CD4-positive, alpha-beta T cell treated with Interleukin-17A for 4 hours (primary cell): ENCODE measurements at places on chromosomes 1 and 21.

GRCh38 chr1:166988974-166989515 lies at the start of gene MAEL:
TSS of gene MAEL (plus strand) at chr1:166989280. CDS start at chr1:166989353, 73 bp downstream.
- DNase-seq = no peak

DNA sequence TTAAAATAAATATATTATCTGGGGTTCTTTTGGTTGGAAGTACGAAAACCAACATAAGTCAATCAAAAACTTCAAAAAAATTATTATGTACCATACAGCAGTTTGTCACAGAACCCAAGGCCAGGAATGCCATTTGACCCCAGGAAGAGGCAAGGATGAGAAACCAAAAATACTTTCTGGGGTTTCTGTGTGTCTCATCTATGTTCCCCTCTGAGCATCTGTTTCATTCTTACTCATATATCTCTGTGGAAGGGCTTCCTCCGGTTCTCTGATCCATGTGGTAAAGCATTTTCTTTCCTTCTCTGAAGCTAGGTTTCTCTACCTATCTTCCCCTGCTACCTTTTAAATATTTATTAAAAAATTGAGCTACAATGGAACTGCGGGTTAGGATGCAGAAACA lies 9.8 kb upstream of the FCRL1 start:
- DNase-seq = no peak

DNA sequence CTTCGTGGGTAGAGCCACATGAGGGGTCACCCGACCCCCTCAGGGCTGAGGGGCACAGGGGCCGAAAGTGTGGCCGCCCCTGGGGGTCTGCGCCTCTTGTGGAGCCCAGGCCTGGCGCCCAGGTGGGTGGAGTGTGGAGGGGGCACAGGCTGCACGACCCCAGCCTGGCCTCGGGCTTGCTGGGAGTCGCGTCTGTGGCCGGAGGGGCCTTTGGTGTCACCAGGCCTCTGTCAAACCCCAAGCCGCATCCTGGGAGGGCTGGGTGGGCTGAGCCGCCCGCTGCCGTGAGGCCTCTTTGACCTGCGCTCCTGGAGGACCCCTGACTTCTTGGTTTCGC lies 60.7 kb downstream of the FAAP20 start:
- DNase-seq = no peak

DNA sequence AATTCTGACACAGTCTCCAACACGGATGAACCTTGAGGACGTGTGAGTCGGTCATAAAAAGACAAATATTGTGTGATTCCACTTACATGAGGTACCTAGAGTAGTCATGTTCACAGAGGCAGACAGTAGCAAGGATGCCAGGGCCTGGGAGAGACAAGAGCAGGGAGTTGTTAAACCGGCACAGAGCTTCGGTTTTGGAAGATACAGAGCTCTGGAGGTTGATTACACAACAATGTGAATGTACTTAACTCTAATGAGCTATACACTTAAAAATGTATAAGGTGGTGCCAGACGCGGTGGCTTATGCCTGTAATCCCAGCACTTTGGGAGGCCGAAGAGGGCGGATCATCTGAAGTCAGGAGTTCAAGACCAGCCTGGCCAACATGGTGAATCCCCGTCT lies 37.8 kb upstream of the NEK2 start:
- no peak for DNase-seq

GRCh38 chr1:214427871-214428277 lies 123.5 kb downstream of the PTPN14 start:
- DNase-seq = peak; percentile 65

DNA sequence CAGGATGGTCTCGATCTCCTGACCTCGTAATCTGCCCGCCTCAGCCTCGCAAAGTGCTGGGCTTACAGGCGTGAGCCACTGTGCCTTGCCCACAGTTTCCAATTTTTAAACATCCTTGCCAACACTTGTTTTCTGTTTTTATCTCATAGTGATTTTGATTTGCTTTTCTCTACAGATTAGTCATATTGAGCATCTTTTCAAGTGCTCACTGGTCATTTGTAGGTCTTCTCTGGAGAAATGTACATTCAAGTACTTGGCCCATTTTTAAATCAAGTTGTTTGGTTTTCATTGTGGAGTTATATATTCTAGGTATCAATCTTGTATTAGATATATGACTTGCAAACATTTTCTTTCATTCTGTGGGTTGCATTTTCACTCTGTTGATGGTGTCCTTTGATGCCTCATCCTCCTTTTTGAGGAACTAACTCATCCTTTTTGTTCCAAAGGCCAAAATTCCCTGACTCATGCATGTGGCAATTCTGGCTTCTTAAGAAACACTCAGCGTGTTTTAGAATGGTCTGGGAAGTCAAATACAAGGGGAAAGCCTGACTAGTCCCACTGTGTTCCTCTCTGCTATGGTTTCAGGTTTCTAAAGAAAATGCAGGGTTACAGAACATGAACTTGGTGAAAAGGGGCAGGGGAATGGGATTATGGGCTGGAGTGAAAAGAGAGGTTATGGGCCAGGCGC lies 37.3 kb downstream of the PTAFR start:
- DNase-seq = no peak

GRCh38 chr1:29222686-29223085 lies 8.0 kb downstream of the MECR start:
- no peak for DNase-seq

- no peak for DNase-seq
These were observed 970.7 kb downstream of the KCNT2 start for GRCh38 chr1:195637539-195637938.

- no peak for DNase-seq
These were observed 43.0 kb downstream of the SNX7 start for GRCh38 chr1:98704474-98704873.

- DNase-seq = no peak
These were observed 6.5 kb downstream of the KANK4 start for GRCh38 chr1:62312698-62313097.

GRCh38 chr21:36528716-36529115 lies 48.8 kb upstream of the CLDN14 start:
- DNase-seq = no peak

- DNase-seq = no peak
These were observed 8.3 kb downstream of the DISP3 start for GRCh38 chr1:11487196-11487751.

GRCh38 chr1:225651376-225651871 lies 1.5 kb downstream of the ENAH start:
- DNase-seq = no peak

- no peak for DNase-seq
These were observed 138.2 kb upstream of the CACNA1E start for GRCh38 chr1:181345146-181345545.

GRCh38 chr1:209983953-209984352 lies 45.9 kb downstream of the SYT14 start:
- DNase-seq = no peak

DNA sequence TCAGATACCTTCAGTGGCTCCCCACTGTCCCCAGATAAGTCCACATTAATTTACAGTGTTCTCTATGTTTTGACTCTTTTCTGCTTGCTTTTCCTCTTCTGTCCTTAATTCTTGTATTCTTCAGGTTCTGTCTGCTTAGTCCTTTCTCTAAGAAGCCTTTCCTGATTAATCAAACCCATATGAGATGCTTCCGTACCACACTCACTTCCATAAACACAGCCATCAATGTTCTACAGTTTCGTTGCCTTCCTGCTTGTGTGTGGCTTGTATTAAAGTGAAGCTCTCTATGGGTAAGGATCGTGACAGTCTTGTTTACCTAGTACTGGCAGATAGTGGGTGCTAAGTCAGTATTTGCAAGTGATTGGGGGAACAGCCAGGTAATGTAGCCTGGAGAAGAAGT lies 75.9 kb downstream of the PRDM2 start:
- DNase-seq = no peak

GRCh38 chr1:226373376-226373775 lies 34.5 kb downstream of the PARP1 start:
- DNase-seq = no peak

DNA sequence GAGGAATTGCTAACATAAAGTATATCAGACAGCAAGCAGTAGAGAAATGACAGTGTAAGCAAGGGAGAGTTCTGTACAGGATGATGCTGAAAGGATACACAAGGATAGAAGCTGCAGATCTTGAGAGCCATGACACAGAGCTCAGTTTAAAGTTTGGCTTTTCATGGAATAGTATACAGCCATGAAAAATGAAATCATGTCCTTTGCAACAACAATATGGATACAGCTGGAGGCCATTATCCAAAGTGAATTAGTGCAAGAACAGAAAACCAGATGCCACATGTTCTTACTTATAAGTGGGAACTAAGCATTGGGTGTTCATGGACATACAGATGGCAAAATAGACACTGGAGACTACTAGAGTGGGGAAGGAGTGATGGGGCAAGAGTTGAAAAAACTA lies 169.8 kb downstream of the ST6GALNAC5 start:
- DNase-seq = no peak

DNA sequence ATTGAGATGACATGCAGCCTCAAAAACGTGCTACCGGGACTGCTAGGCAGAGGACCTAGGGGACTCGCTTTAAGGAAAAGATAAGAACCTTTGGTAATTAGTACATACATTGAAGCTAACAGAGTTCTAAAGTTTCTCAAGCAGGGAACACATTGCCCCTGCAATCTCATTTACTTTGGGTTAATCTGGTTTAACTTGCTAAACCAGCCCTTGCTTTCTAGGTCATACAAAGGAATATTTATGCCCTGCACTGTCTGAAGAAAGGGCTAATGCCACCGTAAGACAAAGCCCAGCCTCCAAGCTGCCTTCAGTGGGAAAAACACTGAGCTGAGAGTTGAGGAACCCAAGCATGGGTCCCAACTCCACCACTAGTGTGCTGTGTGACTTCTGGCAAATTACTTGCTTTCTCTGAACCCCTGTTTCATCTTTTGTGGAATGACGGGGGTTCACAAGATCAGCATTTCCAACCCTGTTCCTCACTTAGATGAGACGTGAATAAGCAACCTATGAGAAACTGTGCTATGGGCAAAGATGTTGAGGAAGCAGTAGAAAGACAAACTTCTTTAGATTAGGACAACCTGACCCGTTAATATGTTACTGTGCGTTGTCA lies 66.3 kb downstream of the VWA5B1 start:
- DNase-seq = no peak

DNA sequence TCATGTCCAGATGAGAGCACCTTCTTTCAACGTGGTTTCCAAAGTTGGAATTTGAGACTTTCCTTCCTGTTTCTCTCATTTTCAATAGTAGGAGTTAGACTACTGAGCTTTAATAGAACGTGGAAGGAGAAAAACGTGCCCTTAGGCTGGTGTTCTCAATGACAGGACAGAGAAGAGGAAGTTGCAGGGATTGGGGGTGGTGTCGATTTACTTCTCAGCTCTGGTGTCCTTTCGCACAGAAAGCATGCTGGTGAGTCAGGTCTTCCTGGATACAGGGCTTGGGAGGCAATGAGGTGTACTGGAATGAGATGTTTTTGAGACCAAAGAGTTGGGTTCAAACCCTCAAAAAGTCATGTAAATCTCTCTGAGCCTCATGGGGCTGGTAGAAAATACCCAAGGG lies 67.1 kb downstream of the HIVEP3 start:
- DNase-seq = no peak

GRCh38 chr1:186768906-186769305 lies 59.8 kb upstream of the PLA2G4A start:
- DNase-seq = no peak

- no peak for DNase-seq
These were observed 9.4 kb downstream of the POFUT2 start for GRCh38 chr21:45278156-45278911.

- DNase-seq = no peak
These were observed 12.1 kb downstream of the TRIM46 start for GRCh38 chr1:155185783-155186066.

- no peak for DNase-seq
These were observed 42.8 kb upstream of the SIM2 start for GRCh38 chr21:36656138-36656537.

- no peak for DNase-seq
These were observed 64.2 kb upstream of the CNTN2 start for GRCh38 chr1:204978782-204979181.

- no peak for DNase-seq
These were observed 228.2 kb upstream of the USP24 start for GRCh38 chr1:55443175-55443915.

GRCh38 chr1:84603941-84604830 lies 29.9 kb upstream of the CTBS start:
- no peak for DNase-seq

- peak; percentile 68 for DNase-seq
These were observed 4.9 kb upstream of the ALDH4A1 start for GRCh38 chr1:18907021-18907916.

DNA sequence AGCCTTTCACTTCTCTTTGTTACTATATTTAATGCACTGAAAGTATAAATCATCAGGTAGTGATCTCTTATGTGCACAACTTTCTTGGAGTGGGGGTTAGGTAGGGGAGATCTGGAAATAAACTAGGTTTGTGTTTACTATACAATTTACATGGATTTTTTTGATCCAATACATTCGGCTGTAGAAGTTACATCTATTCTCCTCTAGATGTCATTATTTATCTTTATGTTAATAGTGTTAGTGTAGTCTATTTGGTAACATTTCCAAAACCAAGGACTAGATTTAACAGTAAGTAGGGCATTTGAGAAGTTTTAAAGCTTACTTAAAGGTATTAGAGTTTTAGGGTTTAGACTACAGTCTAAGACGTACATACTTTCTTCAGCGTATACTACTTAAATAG lies 5.4 kb downstream of the VPS45 start:
- no peak for DNase-seq

DNA sequence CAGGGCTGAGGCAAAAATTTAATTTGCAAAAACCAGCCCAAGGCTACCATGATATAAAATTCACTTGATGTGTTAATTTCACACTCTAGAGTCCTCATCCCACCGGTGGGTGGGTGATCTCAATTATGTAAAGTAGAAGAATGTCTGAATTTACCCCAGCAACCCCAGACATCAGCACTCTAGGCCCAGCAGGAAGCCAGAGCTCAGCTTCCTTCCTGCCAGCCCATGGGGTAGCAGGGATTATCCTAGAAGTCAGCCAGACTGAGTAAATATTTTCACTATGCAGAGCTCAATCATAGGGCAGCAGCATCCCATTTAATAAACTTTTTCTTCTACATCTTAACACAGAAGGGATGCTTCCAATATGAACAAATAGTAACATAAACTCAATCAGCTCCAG lies 71.0 kb downstream of the SIPA1L2 start:
- peak; percentile 6 for DNase-seq

DNA sequence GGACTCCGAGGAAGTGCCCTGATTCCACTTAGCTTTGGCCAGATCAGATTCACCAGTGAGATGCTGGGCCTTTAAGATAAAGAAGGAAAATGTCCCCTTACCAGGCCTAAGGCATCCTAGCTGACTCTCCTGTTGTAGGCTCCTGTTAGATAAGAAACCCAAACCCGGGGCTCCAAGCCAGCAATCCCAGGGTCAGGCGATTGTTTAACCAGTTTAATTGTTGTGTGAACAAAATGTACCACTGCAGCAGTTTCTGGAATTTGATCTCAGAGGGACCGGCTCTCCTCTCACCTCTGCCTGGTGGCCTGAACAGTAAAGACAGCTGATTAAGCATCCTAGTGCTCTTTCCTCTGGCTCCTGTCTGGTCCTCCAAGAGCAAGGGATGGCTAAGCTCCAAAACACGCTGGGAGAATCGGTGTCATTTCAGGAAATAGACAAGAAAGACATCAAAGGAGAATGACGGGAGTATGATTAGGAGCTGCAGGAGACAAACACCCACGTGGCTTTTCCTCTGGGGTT lies 9.3 kb upstream of the KLHDC8A start:
- DNase-seq = no peak

GRCh38 chr1:152728986-152729385 lies 21.0 kb downstream of the LCE4A start:
- DNase-seq = no peak

- peak; percentile 45 for DNase-seq
These were observed 62.3 kb downstream of the SLC19A1 start for GRCh38 chr21:45479691-45480675.

GRCh38 chr1:220684890-220685289 lies 5.3 kb upstream of the C1orf115 start:
- DNase-seq = no peak
